Hippocampal formation (tissue), 2 donors: ENCODE measurements at places on chromosomes 16 and 17.

DNA sequence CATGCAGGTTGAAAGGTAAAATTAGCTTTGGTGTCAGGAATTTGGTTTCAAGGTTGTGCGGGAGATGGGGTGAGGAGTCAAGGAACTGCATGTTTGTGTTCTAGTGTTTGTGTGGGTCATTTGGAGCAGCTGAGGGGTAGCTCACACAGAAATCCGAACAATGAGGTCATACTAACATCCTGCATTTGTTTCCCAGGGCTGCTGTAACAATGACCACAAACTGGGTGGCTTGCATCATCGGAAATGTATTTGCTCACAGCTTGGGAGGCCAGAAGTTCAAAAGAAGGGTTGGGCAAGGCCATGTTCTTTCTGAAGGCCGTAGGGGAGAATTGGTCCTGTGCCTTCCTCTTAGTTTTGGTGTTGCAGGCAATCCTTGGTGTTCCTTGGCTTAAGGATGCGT lies 287.4 kb downstream of the HAPSTR1 start:
- DNase-seq, result no peak

GRCh38 chr16:1295465-1295864 lies 14.0 kb upstream of the UBE2I start:
- DNase-seq, result no peak

DNA sequence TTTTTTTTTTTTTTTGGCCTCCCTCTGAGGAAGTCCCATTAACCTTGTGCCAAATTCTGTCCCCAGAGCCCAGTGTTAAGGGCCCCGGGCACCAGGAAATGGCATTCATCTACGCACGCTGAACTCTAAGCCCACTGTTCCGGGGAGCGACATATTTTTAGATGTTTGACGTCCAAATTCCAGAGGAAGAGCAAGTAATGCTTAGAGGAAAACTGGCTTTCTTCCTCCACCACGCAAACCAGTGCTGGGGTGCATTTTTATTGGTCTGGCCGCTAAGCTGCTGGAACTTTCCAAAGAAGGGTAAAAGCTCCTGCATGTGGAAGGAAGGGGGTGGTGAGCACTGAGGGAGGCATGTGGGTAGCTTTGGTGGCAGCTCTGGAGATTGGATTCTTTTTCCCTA lies 8.3 kb downstream of the WFDC1 start:
- DNase-seq, result no peak

- peak; percentile 10 for DNase-seq
Observed at GRCh38 chr17:33460781-33461450, 167.8 kb upstream of the ASIC2 start.

GRCh38 chr16:30342751-30343490 lies 12.2 kb downstream of the CD2BP2 start:
- no peak for DNase-seq

DNA sequence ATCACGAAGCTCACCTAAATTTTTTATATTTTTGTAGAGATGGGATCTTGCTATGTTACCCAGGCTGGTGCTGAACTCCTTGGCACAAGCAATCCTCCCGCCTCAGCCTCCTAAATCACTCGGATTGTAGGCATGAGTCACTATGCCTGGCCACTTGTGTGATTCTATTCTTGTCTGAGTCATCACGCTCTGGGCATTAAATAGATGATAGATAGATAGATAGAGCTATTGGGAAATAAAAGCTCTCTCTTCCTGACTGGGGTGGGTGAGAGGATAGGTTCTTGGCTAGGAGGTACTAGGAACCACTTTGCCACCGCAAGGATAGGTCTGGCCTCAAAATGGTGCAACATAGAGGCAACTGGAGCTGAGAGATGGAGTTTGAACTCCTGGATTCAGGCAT lies 21.4 kb upstream of the CACNG3 start:
- DNase-seq, result no peak

GRCh38 chr16:11404603-11405002 lies 59.3 kb downstream of the RMI2 start:
- DNase-seq, result no peak

DNA sequence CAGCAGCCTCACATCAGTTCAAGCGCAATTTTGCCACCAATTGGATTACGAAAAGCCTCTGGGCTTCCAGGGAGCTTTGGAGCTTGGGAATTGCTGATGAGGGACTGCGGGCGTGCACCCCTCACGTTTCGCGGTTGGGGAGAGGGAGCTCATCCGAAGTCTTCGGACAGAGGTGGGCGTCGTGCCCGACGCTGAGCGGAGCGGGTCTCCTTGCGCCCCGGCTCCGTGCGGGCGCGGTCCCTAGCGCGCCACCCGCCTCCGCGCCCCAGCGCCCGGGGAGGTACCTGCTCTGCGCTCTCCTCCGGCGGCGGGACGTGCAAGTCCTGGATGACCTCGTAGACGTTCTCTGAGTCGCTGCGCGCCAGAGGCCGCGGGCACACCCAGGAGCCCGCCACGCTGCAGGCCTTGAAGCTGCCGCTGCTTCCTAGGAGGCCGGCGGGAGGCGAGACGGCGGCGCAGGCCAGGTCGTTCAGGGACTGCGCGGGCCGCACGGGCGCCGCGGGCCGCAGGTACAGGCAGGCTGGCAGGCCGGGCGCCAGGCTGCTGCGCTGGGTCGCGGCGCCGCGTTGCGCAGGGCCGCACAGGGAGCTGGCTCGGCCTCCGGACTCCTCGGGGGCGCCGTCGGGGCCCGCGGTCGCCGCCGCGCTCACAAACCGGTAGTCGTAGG lies 3.2 kb downstream of the ARHGAP27 start:
- no peak for DNase-seq

DNA sequence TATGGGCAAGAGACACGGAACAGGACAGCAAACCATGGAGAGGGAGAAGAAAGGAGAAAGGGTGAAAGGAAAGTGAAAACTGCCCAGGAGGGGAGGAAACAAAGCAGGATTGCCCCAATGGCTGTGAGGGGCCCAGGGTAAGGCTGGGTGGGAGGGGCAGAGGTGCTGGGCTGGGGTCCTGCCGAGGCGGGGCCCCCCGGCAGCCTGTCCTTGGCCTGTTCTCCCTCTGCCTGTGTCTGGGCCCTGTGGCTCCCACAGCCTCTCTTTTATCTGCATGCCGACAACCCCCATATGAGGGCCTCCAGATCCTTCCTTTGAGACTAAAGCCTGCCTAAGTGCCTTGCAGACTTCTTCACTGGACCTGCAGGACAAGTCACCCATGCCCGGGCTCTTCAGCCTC lies 15.5 kb downstream of the ZNHIT3 start:
- no peak for DNase-seq

DNA sequence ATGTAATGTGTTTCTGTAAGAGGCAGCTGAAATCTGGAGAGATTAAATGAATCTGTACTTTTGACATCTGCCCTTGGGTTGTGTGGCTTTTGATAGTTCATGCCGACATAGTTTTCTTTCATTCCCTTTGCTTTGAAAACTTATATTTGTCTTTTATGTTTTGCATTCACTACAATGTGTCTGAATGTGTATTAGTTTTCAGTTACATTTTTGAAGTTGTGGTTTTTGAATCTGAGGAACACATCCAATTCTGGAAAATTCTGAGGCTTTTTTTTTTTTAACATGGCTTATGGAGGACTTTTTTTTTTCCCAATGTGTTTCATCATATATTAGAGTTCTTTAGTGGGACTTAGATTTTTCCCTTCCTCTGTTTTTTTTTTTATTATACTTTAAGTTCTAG lies 683.7 kb upstream of the SOX9 start:
- no peak for DNase-seq

GRCh38 chr16:71846431-71846830 lies 655 bp downstream of the ATXN1L start:
- peak; percentile 1 for DNase-seq

GRCh38 chr17:1703063-1703462 lies 7.1 kb downstream of the TLCD2 start:
- DNase-seq, result no peak

GRCh38 chr16:78684030-78684611 lies 584.7 kb downstream of the WWOX start:
- no peak for DNase-seq

DNA sequence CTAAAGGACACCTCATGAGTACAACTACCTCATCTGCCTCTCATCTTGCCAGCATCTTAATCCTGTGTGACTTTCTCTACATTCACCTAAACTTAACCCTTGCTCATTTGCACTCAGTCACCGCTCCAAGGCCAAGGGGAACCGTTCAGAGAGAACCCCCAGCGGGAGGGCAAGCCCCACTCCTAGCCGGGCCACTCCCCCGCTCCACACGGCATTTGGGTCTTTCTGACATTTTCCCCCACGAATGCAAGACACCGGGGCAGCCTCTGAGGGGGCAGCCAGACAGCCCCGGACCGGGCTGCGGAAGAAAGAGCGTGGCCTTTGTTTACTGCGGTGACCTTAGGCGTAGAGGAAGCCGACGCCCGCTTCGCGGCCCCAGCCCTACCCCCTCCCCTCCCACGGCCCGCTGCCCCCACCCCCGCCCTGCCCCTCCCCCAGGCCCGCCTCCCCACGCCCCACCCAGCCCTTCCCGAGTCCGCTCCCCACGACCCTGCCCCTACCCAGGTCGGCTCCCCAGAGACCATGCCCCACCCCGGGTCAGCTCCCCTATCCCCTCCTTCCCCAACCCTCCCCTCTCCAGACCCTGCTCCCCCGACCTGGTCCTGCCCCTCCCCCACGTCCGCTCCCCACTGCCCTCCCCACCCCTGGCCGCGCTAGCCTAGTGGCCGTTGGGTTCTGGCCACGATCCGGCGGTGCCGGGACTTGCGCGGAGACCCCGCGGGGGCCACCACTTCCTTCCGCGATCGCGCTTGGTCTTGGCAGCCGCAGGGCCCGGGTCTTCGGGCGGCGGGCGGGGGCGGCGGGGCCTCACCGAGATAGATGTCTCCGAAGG lies 789 bp downstream of the CSNK1D start:
- DNase-seq, result no peak

GRCh38 chr16:71328151-71328550 lies 30.4 kb upstream of the CALB2 start:
- no peak for DNase-seq

DNA sequence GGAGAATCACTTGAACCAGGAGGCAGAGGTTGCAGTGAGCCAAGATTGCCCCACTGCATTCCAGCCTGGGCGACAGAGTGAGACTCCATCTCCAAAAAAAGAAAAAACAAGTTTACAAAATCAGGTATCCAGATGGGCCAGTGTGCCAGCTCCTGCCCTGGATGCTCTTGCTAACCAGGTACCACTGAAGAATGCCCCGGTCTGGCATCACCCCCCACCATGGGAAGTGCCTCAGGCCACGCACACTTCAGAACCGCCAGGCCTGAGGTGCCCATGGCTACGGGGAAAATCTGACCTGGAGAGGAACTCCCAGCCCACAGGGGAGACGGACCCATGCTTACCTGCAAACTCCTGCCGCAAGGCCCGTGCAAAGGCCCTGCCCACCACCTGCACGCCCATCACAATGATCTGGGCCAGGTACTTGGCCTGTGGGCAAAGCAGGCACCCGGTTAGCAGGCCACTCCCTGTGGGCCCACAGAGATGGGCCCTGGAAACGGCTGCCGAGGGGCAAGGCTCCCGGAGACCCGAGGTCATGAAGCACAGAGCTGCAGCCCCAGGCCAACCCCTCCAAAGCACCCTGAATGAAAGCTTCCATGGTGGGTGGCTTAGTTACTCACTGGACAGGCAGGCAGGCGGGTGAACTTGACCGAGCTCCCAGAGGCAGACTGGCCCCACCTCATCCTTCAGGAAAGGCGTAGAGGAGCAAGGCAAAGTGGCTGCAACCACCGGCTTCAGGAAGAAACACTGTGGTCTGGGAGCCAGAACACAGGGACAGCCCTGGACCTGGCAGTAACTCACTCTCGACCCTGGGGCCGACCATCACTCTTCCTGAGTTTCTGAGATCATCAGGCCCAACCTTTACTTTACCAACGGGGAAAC lies 8.0 kb downstream of the PAM16 start:
- DNase-seq, result no peak

GRCh38 chr16:58461056-58461455 lies 38.9 kb upstream of the NDRG4 start:
- DNase-seq, result no peak

DNA sequence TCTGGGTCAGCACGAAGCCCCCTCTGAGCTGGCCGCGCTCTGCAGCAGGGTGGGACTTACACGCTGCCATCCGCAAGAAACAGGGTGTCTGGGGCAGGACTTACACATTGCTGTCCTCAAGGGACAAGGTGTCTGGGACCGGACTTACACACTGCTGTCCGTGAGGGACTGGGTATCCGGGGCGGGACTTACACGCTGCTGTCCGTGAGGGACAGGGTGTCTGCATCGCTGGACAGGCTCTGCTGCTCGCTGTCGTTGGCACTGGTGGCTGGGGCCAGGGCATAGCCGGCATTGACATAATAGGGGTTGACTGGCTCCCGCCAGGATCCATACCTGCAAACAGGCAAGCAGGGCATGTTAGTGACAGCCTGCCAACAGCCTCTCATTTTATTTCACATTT lies 31.4 kb downstream of the PDIA2 start:
- DNase-seq, result no peak

GRCh38 chr17:82302991-82303943 lies 14.1 kb downstream of the CD7 start:
- DNase-seq, result no peak

DNA sequence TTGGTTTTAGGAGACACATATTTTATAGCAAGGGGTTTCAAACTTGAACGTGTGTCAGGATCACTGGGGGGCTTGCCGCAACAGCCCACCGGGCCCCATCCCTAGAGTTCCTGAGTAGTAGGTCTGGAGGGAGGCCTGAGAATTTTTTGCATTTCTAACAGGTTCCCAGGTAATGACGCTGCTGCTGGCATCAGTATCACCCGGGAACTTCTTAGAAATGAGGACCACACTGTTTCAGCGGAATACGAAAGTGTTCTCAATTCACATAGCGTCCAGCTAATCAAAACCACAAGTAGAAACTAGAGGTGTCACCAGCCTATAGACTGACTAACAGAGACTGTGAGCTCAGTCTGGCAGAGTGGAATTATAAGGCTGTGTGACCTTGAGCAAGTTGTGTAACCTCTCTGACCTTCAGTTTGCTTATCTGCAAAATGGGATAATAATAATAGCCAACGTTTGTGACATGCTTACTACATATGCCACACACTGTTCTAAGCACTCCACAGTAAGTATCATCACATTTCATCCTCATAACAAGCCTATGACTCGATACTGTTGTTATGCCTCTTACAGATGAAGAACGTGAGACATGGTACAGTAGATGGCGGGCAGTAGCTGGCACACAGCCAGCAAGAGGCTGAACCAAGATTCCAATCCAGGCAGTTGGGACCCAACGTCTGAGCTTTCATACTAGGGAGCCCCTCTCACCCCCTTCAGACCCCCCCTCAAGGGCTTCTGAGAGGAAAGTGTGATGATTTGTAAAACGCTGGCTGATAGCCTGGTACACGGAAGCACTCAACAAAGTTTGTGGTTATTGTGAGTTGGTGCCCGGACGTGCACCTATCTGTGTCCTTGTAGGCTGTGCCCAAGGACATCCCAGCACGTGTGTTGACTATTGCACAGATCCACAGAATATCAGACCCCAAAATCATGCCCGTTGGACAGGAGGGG lies 4.6 kb upstream of the ICAM2 start:
- no peak for DNase-seq
